Panc1 (cell line): ENCODE measurements at places on chromosomes 12 and 14.

- no peak for DNase-seq
Observed at GRCh38 chr12:115752156-115752555, 525.3 kb downstream of the MED13L start.

DNA sequence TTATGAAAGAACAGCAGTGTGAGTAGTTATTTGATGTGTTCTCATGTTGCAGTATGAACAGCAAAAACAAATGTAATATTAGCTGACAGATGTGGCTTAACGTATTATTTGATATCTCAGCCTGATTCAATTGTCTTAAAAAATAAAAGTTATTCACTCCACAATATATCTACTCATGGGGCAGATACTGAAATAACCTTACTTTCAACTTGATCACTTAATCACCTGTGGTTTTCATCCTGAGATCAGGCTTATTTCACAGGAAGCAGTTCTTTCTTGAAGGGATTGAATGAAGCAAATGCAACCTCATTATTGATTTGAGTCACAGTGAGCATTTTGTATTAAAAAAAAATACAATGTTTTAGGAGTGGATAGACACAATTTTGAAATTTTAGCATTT is 90.3 kb downstream of the AKAP6 start:
- no peak for DNase-seq

DNA sequence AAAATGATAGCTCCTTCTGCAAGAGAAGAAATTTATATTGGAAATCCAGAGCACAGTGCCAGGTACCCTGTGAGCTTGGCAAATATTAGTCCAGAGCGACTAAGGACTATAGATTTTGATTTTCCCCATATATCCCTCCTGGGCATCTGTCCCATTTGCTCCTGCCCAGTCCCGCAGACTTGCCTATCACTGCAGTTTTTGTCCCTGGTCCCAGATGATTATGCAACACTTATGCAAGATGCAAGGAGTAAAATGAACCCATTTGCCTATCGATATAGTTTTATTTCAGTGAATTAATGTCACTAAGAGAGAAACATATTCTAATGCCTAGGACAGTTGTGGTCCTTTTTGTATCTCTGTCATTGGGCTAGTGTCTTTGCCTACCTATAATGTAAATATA is 215.9 kb upstream of the BMP4 start:
- DNase-seq, result no peak

- DNase-seq, result no peak
Observed at GRCh38 chr12:121461048-121461447, 61.1 kb downstream of the RNF34 start.
